NCI-H2081 treated with DMSO at 0.1 percent for 48 hours (cell line): ENCODE measurements at places on chromosomes 7 and 10.

DNA sequence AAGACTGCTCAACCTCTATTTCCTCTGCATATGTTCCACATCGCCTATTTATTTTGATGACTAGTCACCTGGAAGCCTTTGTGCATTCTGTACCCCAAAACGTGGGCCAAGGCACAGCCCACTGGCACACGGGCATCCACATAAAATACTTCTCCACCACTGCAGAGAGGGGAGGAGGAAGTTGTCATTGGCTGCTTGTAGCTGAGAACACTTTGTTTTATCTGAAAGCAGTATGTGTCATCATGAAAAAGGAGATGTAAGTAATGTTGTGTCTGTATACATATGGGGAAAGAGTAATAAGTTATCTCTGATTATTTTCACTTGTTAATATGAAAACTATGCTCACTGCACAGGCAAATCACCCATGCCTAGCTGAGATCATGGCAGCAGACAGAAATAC, 48.2 kb upstream of the AMPH start:
- DNase-seq, result no peak

DNA sequence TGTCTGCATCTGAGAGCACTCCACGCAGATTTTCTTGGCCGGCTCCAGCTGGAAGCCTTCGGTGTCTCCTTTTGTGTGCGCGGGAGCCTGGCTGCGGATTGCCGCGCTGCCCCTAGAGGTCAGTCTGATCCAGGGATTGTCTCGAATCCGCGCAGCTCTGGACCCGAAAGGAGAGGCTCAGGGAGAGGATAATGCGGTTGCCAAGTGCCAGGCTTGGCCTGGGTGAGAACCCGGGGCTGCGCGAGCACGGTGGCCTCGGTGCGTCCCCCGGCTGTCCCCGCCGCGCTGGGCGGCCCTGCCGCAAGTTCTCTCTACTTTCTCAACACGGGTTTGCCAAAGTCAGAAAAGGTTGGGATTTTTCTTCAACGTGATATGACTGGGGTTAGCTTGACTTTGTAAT, 140.9 kb downstream of the ADCYAP1R1 start:
- peak; percentile 50 for DNase-seq

- no peak for DNase-seq
These were observed 667.6 kb upstream of the FOXK1 start for GRCh38 chr7:4014346-4015050.

GRCh38 chr10:3825244-3825643, 40.2 kb upstream of the KLF6 start:
- no peak for DNase-seq

- DNase-seq, result no peak
These were observed 29.8 kb downstream of the C10orf67 start for GRCh38 chr10:23314835-23315239.

DNA sequence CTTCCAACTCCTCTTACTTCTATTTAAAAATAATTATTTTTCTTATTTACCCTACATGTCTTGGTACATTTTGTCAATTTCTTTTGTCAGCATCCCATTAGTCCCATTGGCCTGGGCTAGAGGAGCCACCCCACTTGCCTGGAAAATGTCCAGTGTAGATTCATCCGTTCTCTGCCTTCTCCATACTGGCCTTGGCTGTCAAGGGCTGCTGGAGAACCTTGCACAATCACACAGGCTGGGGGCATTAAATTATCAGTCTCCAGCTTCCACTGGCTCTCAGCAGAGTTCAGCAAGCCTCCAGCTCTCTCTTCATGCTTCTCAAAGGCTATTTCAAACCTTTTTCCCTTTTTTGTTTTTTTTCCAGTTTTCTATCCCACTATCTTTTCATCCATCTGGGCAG, 13.8 kb upstream of the ZCCHC24 start:
- no peak for DNase-seq

DNA sequence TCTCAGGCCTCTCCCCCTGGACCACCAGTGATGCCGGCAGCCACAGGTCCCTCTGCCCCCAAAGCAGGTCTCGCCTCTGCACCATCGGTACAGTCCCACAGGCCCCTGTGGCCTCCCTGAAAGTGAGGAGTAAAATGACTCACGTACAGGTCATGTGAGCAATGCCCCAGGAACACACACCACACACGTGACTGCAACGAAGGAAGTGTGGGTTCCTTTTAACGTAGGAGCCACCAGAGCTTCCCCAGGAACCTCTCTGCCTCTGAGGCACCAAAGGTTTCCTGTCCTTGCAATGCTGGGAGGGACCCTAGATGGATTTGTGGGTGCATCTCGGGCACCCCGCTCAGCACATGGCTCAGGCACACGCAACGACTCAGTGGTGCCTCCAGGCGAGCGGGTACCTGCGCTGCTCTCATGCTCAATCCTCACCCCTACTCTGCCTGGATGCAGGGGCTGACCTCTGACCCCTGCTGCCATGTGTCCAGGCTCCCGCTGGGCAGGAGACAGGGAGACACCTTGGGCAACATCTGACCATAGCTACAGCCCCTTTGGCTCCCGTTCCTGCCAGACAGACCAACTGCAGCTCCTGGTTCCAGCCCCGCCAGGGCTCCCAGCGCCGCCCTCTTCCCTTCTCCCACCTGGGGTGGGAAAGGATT, 120.7 kb downstream of the PRKAG2 start:
- no peak for DNase-seq

DNA sequence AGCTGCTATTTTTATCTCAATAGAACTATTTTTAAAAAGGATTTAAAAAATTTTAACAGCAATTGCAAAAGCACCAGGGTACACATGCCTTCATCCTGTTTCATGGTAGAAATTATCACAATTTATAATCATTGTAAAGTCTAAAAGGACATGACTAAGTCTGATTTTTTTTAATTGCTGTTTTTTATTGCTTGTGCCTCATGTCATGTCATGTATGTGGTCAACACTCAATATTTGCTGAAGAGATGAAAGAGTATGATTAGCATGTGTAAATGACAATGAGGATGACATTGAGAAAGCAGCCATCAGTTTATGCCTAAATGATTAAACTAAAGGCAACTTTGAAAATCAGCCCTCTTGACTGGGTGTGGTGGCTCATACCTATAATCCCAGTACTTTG, 74.8 kb downstream of the GPR37 start:
- DNase-seq, result no peak

GRCh38 chr7:127810696-127811660, 159.0 kb downstream of the SND1 start:
- no peak for DNase-seq

DNA sequence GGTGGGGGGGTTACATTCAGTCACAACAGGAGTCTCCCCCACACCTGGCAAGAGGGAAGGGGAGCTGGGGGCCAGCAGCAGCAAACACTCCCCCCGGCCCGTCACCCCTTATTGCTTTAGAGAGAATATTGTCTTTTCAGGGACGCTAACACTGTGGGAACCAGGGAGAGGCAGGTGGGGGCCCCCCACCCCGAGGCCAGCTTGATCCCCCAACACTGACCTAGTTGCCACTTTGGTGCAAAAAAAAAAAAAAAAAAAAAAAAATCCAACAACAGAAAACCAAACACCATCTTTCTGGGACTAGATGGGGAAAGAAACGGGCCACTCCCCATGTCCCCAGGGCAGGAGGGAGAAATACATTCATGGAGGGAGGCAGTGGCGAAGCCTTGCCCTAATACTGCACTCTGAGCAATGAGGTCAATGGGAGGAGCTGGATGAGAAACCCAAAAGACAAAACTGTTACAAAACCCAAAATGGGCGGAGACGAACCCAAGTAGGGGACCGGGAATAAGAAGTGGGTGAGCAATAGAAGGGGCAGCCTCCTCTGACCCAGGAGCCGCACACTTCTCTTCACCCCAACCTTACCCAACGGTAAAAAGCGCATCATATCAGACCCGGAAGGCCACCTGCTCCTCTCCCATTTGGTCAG, 6.5 kb downstream of the GNB2 start:
- DNase-seq, result no peak

- no peak for DNase-seq
These were observed 621 bp upstream of the FAM13C start for GRCh38 chr10:59362959-59363381.

DNA sequence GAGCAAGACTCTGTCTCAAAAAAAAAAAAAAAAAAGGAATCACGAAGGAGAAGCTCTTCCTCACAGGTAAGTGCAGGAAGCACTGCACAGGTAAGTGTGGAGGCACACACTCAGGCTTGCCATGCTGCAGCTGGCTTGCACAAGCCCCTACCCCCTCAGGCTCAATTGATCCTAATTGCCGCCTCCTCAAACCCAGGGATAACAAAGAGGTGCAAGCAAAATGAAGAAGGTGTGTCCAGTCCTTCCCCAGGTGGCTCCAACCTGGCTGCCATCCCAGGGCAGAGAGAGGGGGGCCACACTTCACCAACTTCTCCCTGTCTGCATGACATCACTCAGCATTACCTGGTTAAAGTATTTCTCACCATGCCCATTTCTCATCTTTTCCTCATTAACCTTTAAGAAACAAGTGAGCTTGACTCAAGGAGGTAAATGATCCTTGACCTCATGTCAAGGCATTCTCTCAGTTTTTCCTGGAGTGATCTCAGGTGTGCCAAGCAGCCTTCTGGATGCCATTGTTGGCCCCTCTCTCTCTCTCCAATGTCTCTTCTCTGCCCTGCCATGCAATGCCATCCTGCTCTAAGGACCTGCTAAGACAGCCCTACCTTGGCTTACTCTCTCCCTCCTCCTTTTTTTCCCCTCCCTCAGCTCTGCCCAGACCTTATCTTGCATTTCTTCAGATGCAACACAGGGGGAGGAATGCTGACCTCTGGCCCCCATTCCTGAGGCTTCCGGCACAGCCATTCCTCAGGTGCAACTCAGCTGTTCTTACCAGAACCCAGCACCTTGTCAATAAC, 13.0 kb upstream of the TRPV6 start:
- DNase-seq, result no peak

GRCh38 chr10:96505150-96506136, 8.3 kb downstream of the TLL2 start:
- no peak for DNase-seq

DNA sequence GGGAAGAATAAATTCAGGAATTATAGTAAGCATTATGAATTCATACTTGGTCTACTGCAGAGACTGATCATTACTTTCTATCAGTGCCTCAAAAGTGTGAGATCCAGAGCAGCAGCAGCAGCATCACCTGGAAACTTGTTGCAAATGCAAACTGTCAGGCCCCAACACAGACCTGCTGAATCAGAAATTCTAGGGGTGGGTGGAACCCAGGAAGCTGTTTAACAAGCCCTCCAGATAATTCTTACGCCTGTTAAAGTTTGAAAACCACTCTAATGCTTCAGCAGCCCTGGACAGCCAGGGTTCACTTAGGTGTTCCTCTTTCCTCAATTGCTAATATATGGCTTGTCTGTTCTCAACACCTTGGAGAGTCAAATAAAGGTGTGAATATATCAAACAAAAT, 19.5 kb downstream of the CACUL1 start:
- DNase-seq, result no peak

DNA sequence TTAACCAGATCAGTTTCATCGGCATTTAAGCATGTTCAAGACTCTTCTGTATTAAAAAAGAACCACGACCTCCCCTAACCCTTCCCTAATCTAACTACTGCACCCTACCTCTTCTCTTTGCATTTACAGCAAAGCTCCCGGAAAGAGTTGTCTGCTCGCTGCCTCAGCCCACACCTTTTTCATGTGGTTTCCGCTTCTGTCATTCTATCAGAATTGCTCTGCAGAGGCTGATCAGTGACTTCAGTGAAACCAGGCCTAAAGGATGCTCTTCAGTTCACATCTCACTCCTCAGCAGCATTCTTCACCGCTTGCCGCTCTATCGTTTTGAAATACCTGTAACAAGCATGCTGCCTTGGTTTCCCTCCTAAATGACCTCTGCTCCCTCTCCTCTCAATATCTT, 160.9 kb downstream of the SDK1 start:
- no peak for DNase-seq

DNA sequence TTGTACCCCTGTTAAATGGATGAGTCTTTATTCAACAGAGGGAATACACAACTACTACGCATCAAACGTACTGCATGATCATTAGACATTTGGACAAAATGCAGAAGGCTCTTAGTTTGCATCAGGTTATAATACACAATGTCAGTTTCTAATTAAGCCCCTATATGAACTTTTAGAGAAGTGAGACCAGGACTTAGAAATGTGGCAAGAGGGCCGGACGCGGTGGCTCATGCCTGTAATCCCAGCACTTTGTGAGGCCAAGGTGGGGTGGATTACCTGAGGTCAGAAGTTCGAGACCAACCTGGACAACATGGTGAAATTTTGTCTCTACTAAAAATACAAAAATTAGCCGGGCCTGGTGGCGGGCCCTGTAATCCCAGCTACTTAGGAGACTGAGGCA, 76.3 kb upstream of the MGMT start:
- DNase-seq, result no peak

DNA sequence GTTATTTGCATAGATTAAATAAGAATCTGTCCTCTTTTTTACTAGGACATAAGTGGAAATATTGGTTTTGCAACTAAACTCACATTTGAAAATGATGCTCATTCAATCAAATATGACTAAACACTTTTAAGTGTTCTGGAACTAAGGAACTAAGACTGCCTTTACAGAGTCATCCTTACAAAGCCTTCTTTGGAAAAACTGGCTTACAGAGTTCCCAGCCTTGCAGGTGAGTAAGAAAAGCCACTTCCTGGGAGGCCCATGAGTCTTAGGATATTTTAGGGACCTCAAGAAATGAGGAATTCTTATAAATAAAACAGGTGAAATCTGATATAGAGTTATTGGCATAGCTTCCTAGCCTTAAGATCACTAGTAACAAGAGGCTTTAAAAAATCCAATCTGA, 135.5 kb downstream of the ALOX5 start:
- DNase-seq, result no peak

GRCh38 chr7:151637781-151638261, 118.1 kb upstream of the RHEB start:
- no peak for DNase-seq

DNA sequence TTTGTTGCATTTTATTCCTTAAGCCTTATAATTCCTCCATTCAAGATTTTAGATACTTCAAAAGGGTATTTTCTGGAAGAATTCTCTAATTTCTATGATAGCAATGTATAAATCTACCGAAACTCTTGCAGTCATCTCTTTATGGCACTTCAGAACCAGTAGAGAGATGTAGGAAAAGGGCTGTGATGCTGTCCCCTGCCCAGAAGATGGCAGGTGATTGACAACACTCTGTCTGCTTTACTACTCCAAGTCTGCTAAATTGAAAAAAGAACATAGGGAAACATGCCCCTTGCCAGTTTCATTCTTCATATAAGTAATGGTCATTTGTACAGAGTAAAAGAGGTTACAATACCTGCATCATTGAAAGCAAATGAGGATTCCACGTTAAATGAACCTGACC, 5.1 kb downstream of the TCTN3 start:
- no peak for DNase-seq

DNA sequence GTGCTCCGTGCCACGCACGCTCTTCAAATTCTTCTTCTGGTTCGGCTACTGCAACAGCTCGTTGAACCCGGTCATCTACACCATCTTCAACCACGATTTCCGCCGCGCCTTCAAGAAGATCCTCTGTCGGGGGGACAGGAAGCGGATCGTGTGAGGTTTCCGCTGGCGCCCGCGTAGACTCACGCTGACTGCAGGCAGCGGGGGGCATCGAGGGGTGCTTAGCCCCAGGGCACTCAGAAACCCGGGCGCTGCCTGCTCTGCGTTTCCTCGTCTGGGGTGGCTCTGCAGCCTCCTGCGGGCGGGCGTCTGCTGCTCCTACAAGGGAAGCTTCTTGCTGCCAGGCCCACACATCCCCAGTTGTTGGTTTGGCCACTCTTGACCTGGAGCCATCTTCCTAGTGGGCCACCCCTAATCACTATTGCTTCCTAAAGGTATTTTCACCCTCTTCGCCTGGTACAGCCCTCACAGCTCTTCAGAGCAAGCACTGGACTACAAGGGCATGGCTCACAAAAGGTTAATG, 2.5 kb downstream of the ADRA2A start:
- no peak for DNase-seq
